Hematopoietic multipotent progenitor cell treated with erythropoietin and hydrocortisone succinate and interleukin-3 and kit ligand, for 6 days (in vitro differentiated cells): ENCODE measurements at places on chromosomes 13 and 19.

GRCh38 chr19:16104722-16105121 lies 7.0 kb upstream of the RAB8A start:
- no peak for DNase-seq

GRCh38 chr19:30719189-30719998 lies 347.2 kb downstream of the ZNF536 start:
- DNase-seq, result peak; percentile 44

- DNase-seq, result peak; percentile 93
These were observed 3.6 kb downstream of the PRMT1 start for GRCh38 chr19:49680421-49681351.

GRCh38 chr13:26534036-26534726 lies 23.3 kb upstream of the WASF3 start:
- DNase-seq, result no peak

- DNase-seq, result no peak
These were observed 22.5 kb upstream of the SLC35E1 start for GRCh38 chr19:16594681-16595091.

- no peak for DNase-seq
These were observed 82.9 kb downstream of the SLITRK5 start for GRCh38 chr13:87754097-87754496.

DNA sequence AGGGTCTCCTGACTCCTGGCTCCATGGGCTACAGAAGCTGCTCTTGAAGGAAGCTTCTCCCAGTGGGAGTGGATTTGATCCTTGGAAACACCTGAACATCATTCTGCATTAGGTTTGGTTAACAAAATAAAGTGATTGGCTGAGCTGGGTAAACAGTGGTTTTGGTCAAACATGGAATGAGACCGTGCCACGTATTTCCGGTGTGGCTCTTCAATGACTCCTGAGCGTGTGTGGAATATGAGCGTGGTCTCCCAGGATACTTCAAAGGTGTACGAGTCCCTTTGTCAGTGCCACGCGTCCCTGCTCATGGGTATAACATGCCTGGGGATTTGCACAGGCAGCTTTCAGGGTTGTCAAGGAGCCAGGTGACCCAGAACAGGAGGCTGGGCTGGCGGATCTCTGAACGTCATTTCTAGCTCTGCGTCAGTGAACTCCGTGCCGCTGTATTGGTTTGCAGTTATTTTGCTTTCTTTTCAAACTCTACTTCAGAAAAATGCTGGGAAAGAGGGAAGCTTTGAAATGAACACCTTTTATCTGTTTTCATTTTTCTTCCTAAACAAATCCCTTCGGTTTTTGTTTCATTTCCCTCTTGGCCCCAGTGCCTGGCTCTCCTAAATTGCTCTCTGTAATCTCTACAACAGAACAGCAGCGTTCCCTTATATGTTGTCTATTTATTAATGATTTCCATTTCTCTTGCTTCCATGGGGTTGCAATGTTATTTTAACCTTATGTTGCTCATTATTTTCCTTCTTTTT lies 26.3 kb upstream of the GJB6 start:
- DNase-seq, result no peak

- no peak for DNase-seq
These were observed 11.2 kb upstream of the RAB8A start for GRCh38 chr19:16100524-16100923.

DNA sequence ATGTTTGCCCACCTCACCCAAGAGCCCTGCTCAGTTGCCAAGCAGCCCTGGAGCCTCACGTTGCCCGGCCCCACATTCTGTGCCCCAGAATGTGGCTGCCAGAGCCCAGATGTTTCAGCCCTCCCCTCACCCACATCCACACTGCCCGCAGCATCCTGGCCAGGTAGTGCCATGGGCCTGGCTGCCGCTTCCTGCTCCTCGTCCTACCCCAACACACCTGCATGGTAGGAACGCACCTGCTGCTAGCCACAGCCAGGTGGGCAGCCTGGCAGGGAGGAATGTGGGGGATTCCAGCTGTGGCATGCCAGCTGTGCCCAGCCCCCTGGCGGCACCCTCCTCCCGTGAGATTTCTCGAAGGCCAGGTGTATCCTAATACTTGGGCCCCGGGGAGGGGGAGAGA lies 7.5 kb upstream of the NFIX start:
- no peak for DNase-seq

DNA sequence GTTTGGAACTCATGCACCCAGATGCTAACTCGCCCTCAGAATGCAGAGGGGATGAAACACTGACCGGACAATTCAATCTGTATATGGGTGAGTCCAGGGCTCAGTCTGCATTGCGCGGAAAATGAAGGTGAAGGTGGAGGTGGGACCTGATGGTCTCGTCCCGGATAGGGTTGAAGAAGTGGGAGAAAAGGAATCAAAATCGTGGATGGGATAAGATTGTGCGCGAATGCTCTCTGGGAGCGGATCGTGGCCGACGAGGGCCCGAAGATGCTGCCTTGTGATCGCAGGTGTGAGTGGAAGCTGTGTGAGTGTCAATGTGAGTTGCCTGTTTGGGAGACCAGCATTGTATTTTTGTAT lies 594 bp upstream of the ZNF850 start:
- DNase-seq, result no peak

DNA sequence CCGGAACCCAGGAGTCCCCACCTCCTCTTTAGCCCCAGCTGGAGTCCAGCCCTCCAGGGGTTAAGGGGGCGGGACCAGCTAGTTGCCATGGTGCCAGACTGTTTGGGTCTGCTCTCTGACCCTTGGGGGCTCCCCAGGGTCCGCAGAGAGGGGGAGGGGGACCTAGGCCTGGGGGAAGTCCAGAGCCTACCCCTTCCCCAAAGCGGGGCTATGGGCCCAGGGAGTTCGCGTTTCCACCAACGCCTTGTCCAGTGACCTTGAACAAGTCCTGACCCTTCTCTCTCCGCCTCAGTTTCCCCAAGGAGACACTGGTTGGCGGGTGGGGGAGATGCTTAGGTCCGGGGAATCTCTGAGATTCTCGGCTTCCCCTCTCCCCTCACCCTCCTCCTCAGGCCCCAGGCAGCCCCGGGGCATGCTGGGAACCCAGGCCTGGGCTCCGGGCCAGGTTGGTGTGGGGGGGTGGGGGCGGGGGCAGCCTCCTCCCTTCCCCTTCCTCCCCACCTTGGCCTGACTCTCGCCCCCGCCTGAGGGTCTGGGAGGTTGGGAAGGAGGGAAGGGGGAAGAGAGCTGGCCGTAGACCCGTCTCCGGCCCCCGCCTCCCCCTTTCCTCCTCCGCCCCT lies 2.6 kb upstream of the SPACA6 start:
- peak; percentile 49 for DNase-seq

DNA sequence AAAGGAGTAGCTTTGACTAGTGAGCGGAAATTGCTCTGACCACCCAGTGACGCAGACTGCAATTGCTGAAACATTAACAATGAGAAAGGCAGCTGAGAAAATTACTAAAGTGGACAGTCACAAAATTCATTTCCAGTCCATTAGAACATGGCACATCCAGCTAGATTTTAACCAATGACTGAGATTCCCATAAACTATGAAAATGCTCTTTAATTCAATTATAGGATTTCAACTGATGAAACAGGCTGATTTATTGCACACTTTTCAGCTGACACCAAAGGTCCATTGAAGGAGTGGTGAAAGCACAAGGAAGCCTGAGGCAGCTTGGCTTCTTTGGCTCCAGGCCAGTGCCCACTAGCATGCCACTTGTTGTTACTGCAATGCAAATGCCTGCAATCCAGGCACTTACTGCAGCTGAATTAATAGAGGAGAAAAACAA lies 933.4 kb downstream of the SLITRK6 start:
- DNase-seq, result peak; percentile 2

GRCh38 chr19:54465426-54466109 lies 2.0 kb upstream of the LENG9 start:
- DNase-seq, result no peak

DNA sequence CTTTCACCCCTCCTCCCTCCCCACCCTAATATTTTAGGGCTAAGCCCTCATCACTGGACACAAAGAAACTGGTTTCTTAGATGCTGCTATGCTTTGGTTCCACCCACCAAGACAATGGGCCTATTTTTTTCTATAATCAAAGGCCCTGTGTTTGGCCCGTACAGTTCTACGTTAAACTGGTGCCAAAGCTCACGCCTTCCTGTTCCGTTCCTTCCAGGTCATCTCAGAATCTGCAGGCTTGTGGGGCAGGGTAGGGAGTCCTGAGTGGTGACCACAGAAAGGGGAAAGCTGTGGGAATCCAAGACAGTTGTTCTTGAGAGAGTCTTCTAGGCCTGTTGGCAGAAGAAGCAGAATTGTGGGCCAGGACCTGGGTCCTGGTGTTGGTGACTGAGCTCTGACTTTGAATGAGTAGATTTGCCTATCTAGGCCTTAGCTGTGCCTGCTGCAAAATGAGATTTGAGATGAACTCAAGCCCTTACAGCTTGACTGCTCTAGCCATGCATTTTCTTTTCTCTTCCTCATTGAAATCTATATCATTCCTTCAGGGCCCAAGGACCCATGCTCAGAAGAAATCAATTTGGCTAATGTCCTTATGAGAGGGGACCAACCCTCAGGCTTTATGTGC lies 19.1 kb upstream of the CXCL17 start:
- no peak for DNase-seq

GRCh38 chr19:45069056-45069455 lies 7.2 kb downstream of the ZNF296 start:
- peak; percentile 20 for DNase-seq

GRCh38 chr13:40233731-40234195 lies 432.7 kb downstream of the FOXO1 start:
- no peak for DNase-seq

DNA sequence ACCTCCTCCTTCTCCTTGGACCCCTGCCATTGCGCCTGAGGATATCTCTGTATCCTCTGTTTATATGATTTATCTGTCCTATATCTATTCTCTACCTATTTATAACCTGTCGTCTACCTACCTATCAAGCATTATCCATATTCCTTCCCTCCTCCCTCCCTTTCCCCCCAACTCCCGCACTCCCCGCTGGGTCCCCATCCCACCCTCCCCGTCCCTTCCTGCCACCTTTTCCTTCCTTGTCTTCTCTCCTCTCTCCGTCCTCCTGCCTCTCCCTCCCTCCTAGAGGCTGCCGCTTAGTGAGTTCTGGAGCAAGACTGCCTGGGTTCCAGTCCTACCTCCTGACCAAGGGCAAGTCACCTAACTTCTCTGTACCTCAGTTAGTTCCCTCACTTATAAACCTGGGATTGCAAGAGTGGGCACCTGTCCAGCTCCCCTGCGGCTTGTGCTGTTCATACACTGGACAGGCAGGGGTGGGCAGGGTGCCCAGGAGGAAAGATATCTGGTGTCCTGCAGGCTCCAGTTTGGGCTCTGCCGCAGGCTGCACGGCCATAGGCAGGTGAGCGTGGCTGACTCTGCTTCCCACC lies 16.1 kb downstream of the TTYH1 start:
- DNase-seq, result no peak

GRCh38 chr13:66364346-66364745 lies 865.8 kb downstream of the PCDH9 start:
- no peak for DNase-seq

DNA sequence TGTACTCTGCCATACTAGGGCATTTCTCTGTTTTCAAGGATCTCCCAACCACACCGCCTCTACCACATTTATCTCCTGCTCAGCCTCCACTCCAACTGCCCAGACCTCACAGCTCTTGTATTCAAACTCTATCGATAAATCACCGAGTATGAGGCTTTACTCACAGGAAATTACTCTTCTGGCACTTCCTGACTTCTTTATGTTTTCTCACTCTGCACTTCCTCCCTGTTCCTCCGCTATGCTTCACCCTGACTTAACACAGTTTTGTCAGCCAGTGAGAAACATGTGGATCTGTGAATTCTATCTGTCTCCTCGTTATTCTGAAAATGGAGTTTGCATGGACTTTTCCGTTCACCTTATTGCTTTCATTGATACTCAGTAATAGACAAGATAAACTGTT lies 2.6 kb upstream of the CARD8 start:
- DNase-seq, result peak; percentile 64

DNA sequence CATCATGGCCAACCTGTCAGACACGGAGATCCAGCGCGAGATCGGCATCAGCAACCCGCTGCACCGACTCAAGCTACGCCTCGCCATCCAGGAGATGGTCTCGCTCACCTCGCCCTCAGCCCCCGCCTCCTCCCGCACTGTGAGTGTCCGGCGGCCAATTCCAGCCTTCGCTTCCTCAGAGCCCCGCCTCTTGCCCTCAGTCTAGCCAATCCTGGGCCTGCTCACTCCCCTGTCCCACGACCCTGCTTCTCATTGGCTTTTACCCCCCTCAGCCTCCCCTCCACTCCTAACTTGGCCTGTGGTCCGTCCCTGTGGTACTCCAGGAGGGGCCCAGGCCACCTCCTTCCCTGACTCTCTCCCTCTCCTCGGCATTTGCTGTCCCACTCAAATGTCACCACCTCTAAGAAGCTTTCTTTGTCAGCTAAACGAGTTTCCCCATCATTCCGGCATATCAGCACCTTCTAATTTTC lies 12.3 kb downstream of the HRC start:
- DNase-seq, result peak; percentile 94

DNA sequence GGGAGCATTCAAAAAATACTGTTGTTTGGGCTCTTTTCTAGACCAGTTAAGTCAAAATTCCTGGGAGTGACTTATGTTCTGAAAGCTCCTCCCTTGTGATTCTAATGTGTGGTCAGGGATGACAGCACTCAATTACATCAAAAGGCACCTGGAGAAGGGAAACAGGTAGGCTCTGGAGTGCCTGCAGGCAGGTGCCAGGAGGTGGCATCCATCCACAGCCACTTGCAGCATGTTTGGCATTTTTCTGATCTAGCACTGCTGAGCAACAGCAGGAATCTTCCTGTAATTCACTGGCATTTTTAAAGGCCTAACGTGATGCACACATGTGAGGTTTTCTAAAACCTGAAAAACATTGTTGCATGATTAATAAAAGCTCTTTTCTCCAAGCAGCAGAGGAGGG lies 94.6 kb downstream of the CCNA1 start:
- no peak for DNase-seq

- DNase-seq, result no peak
These were observed 6.8 kb downstream of the FREM2 start for GRCh38 chr13:38693641-38694040.

DNA sequence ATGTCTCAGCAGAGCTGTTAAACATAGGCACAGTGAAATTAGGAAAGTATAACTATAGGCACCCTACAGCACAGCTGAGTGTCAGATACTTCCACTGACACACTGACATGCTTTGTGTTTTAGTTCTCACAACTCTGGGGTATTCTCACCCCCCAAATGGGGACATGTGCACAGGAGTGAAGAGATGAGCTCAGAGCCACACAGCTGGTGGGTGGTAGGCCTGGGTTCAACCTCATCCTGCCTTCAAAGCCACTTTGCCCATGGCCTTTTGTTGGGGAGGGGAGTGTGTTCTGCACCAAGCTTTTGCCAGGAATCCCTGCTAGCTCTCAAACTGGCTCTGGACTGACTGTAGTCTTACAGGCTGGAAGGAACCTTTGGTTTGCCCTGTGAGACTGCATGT lies 1.7 kb upstream of the SLC35E1 start:
- DNase-seq, result no peak

GRCh38 chr13:107568181-107568580 lies 647.2 kb downstream of the LIG4 start:
- DNase-seq, result no peak

- DNase-seq, result no peak
These were observed 334.2 kb upstream of the SGCG start for GRCh38 chr13:22846551-22846950.

- DNase-seq, result peak; percentile 74
These were observed 29.8 kb downstream of the CERS1 start for GRCh38 chr19:18865973-18866799.

- DNase-seq, result no peak
These were observed 2.0 kb upstream of the PIK3R2 start for GRCh38 chr19:18150776-18151624.
